ENCODE measurements at places on chromosomes 11 and 22.

DNA sequence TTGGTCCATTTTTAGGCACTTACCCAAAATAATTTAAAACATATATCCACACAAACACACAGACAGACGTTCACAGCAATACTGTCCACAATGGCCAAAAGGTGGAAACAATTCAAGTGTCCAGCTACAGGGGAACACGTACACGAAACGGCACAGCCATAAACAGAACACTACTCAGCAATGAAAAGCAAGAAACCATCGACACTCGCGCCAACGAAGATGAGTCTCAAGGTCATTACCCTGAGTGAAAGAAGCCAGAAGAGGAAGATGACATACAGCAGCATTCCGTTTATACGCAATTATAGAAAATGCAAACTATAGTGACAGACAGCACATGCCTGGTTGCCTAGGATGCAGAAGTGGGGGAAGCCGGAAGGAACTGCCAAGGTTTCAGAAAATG, 13.4 kb upstream of the COMT start:
- DNase-seq = no peak

- DNase-seq = no peak
These were observed 64.5 kb downstream of the BARX2 start for GRCh38 chr11:129440028-129440713.

DNA sequence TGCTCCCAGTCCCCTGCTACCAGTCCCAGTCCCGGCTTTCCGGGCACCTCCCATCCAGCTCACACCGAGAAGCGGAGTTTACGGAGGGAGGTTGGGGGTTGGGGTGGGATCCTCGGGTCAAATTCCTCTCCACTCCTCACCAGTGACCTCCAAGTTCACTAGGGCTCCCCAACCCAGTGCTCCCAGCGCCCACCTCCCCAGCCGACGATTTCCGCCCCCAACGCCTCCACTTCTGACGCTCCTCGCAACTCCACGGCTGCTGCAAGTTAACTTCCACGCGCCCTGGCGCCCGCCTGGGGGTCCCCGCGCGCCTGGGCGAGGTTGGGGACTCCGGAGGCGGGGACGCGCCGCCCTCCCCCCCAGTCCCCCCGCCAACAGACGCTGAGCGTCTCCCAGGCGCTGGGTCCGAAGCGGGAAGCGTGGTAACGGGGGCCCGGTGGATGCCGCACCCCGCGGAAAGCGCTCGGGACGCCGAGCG, 526 bp downstream of the TPST2 start:
- DNase-seq = no peak

DNA sequence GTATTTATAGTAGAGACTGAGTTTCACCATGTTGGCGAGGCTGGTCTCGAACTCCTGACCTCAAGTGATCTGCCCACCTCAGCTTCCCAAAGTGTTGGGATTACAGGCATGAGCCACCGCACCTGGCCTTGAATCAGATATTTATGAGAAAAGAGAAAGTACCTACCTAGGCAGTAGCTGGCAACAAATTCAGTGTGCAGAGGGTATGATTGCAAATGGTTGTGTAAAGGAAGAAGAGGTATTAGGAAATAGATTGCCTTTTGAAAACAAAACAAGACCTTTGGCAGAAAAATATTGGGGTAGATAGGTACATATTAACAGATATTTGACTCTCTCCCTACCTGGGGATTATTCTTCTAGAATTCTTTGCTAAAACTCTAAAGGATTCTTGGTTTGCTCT, 38.5 kb upstream of the LIN7C start:
- no peak for DNase-seq

GRCh38 chr11:85165819-85166218, 461.3 kb downstream of the DLG2 start:
- no peak for DNase-seq

DNA sequence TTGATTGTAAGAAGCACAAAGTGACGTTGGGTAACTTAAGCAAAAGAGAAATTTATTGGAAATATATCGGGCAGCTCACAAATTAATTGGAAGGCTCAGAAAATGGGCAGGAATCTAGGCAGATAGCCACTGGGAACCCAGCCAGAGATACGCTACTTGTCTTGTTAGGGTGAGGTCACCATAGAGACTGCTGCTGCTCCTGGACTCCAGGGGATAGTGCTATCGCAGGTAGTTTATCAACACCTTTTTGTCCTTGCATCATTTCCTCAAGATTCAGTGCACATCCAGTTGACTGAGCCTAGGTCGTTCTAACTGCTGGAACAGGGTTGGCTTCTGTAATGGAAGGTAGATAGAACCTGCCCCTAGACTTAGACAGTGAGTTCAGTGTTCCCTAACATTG, 19.6 kb downstream of the AMOTL1 start:
- no peak for DNase-seq
